ENCODE measurements at places on chromosomes 6 and 20.

DNA sequence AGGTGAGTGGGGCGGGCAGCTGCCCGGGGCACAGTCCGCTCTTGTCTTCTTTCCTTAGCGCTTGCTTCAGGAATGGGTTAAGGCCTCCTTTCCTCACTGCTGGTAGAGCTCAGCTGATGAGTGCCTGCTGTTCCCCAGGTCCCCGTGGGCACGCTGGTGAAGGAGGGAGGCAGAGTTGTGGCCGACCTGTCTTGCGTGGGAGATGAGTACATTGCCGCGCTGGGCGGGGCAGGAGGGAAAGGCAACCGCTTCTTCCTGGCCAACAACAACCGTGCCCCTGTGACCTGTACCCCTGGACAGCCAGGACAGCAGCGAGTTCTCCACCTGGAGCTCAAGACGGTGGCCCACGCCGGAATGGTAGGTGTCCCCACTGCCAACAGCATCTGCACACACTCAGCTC, 15.7 kb downstream of the MTG2 start:
- DNase-seq = no peak

DNA sequence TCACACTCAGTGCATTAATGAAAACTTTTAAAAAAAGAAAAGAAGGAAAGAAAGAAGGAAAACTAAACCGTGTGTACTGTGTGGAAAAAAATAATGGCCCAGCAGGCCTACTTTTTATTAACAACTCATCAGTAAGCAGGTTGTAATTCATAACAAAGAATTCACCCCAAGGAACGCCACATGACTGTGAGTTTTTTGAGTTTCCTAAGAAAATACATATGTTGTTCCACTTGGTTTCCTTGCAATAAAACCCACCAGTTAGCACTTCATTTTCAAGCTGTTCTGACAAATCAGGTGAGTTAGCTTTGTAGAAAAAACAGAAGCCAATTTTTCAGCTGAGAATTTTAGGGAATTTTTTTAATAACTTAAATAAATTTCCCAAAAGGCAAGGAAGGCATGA, 259.3 kb upstream of the TBX18 start:
- no peak for DNase-seq

DNA sequence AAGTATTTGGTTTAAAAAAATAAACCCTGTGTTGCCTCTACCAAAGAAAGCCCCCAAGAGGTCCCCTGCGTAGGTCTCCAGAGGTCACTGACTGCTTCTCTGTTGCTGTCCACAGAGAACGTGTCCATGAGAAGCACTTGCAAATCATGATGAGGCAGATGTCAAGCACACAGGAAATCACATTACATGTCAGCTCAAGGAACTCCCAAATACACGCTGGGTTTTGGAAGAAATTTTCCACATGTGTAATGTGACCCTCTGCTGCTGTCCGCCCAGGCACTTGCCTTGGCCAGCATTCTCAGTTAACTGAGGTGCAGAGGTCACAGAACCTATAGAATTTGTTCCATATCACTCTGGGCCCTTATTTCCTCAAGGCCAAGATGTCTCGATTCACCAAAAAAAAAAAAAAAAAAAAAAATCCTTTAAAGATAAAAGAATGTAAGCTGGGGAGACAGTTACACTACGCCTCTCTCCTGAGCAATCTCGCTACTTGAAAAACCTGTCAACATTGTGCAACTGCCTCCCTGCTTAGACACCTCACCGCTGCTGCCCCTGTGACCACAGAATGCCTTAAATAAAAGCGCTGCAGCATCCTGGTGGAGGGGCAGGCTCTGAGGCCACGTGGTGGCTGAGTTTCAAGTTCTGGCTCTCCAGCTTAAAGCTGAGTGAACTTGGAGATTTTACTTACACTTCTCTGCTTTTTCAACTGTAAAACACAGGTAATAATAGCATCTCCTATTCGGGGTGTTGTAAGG, 42.3 kb downstream of the SLC22A23 start:
- DNase-seq = no peak

DNA sequence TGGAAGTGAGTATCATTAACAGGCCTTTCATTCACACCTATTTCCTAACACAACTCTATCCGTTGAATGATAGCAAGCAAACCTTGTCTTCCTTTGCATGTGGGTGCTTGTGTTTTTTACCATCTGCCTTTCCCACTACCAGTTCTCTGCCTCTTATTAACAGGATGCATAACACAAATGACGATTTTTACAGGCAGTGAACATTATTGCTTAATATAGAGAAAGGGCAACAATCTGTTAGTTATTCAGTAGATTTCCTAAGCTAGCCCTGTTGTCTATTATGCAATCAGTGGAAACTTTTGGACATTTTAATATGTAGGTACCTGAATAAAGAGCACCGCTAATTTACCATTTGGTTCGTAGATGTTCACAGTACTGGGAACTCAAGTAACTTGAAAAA, 348.8 kb upstream of the PLCB4 start:
- DNase-seq = no peak

DNA sequence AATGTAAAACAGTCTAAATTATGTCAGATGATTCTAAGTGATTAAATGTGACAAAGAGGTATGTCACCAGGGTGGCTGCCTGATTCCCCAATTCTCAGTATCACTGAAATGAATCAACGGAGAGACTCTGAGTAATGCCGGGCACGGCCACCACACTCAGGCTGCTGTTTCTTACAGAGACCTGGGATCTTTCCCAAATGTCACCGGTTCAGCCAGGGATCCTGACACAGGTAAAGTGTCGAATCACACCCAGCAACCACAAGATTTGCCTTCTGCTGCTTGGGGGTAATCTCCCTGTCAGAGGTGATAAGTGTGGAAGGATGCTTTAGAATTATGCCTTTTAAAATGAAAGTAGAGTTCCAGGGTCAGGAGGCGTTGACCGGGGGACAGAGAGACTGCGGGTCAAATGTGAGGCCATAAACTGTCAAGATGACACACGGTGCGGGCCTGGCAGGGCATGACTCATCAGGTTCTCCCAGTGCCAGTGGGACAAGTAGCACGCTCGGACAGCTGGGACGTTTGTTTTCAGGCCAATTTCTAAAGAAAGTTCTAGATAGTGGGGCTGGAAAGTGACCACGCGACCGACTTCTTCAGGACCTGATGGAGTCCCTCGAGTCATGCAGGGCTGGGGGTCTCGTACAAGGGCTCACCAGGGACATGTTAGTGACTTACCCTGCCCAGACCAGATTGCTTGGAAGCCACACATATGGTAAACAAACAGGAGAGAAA, 48.9 kb downstream of the PRDM1 start:
- no peak for DNase-seq

DNA sequence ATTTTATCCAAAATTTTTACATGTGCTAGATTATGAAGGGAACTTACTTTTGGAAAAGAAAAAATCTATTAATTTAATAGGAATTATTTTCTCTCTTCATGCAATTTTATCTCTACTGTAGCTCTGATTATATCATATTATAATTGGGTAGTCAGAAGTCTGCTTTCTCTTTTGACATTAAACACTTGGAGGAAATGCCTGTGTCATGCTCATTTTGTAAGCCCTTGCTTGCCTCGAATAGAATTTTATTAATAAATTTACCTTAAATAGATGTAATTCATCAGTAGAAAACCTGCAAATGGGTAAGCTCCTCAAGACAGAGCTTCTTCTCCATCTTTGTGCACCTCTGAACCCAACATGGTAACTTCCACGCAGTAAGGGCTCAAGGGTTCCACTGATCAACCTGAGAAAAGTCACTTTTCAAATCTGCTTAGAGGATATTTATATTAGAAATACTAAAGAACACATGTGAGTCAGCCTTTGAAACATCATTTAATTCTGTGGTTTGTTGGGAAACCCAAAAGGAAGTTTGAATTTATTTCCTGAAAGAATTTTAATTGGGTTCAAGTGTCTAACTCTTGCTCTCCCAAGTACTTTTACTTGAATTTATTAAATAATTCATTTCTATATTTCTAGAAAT, 266.0 kb downstream of the ALDH8A1 start:
- DNase-seq = no peak
